ENCODE measurements at places on chromosomes 12 and 14.

DNA sequence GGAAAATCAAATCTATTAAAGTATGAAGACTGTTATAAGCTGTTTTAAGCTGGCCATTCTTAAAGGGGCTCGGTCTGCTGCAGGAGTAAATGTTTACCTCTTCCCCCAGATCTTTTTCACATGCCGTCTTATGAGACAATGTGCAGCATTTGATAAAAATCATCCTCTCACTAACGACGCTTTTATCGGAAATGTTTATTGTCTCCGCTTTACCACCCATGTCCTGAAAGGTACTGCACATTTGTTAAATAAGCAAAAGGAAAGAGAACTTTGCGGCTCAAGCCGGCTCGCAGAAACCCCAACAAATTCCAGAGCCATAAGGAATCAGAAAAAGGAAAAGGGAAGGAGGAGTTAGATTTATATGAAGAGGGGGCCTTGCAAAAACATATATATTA, 137.8 kb downstream of the HMGA2 start:
- DNase-seq, result no peak
- no peak overlapping the region for H3K4me3 ChIP-seq
- H3K4me1 ChIP-seq, result peaks cover 4% of the 10 kb centered on the region
- no peak overlapping the region for H3K27ac ChIP-seq
- peaks cover 11% of the 10 kb centered on the region for H3K36me3 ChIP-seq

GRCh38 chr12:114013575-114014345, 47.6 kb upstream of the RBM19 start:
- H3K27me3 ChIP-seq, result no peaks in the 10 kb centered on the region
- H3K4me3 ChIP-seq, result no peak overlapping the region
- no peaks in the 10 kb centered on the region for H3K4me1 ChIP-seq
- no peaks in the 10 kb centered on the region for H3K36me3 ChIP-seq
- DNase-seq, result peak; percentile 51
- H3K27ac ChIP-seq, result no peak overlapping the region

GRCh38 chr12:64273527-64274403, 51.7 kb upstream of the KICS2 start:
- no peak overlapping the region for H3K4me3 ChIP-seq
- no peaks in the 10 kb centered on the region for H3K27me3 ChIP-seq
- no peak for DNase-seq
- H3K27ac ChIP-seq, result no peak overlapping the region
- H3K4me1 ChIP-seq, result no peaks in the 10 kb centered on the region

DNA sequence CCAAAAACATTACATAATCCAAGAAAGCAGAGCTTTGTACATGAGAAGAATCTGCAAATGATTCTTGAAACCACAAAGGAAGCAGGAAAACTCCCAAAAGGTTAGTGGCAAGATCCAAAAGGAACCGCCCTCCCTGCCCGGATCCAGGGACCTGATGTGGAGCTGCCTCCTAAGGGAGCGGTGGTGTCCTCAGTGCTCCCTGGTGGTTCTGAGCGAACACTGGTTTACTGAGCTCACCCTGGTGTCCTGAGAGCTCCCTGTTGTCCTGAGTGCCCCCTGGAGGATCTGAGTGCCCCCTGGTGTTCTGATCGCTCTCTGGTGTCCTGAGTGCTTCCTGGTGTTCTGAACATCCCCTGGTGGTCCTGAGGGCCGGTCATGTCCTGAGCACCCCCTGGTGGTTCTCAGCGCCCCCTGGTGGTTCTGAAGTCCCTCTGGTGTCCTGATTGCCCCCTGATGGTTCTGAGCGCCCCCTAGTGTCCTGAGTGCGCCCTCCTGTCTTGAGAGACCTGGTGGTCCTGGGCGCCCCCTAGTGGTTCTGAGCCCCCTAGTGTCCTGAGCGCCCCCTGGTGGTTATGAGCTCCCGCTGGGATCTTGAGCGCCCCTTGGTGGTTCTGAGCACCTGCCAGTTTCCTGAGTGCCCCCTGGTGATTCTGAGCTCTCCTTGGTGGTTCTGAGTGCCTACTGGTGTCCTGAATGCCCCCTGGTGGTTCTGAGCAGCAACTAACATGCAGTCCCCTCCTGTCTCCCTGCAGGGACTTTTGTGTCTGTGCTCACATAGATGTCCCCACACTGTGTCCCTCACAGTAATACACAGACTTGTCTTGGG, 891.1 kb downstream of the TMEM121 start:
- H3K4me3 ChIP-seq, result no peak overlapping the region
- no peak for DNase-seq
- no peaks in the 10 kb centered on the region for H3K4me1 ChIP-seq
- no peak overlapping the region for H3K27ac ChIP-seq
- H3K36me3 ChIP-seq, result no peaks in the 10 kb centered on the region
- H3K27me3 ChIP-seq, result no peaks in the 10 kb centered on the region

GRCh38 chr12:127401005-127401404, 866.0 kb upstream of the TMEM132C start:
- no peaks in the 10 kb centered on the region for H3K27me3 ChIP-seq
- H3K27ac ChIP-seq, result no peak overlapping the region
- no peak overlapping the region for H3K4me3 ChIP-seq
- H3K36me3 ChIP-seq, result no peaks in the 10 kb centered on the region
- no peak for DNase-seq
